ENCODE measurements at places on chromosomes 6 and 20.

DNA sequence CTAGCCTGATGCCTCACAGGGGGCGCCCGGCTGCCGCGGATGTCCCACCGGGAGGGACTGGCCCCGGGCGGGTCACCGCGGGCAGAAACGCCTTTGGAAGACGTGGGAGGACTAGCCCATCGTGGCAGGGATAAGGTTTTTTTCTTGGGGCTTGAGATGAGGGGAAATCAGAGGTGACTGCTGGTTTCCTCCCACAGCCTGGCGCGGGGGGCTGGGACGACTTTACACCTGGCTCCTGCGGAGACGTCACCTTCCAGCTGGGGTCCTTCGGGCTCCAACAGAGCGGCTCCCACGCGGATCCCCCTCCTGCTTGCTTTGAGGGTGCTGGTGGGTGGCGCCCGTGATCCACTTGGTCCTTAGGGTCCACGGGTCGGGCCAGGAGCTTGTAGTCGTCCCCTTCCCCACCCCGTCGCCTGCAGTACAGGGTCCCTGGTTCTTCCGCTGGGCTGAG is 11.4 kb downstream of the ULBP3 start:
- no peak for DNase-seq

GRCh38 chr6:34917626-34918285 is 28.7 kb downstream of the ANKS1A start:
- no peak for DNase-seq

DNA sequence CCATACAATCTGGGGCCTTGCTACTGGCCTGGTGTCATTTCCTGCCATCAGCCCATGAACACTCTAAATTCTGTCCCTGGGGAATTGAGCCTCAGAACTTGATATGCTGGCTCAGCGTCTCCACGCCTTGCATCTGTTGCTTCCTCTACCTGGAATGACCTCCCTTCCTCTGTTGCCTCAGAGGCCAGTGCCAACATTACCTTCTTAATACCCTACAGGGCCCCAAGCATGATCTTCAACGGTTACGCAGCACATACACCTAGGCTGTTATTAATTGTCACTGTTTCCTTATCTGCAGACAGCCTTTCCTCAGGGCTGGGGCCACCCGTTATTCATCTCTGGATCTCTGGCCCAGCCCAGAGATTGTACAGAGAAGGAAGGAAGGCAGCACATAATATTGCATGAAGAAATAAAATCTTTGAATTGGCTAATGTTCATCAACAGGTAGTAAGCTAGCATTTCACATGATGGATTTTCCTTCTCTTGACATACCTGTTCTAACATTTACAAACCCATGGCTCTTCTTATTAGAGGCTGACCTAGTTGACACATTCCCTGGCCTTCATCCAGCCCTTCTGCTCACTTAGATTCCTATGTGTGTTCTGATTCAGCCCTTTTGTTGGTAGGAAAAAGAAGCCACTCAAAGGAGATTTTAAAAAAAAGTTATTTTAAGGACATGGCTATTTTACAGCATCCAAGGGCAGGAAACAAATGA is 8.4 kb upstream of the RNF182 start:
- DNase-seq, result no peak

DNA sequence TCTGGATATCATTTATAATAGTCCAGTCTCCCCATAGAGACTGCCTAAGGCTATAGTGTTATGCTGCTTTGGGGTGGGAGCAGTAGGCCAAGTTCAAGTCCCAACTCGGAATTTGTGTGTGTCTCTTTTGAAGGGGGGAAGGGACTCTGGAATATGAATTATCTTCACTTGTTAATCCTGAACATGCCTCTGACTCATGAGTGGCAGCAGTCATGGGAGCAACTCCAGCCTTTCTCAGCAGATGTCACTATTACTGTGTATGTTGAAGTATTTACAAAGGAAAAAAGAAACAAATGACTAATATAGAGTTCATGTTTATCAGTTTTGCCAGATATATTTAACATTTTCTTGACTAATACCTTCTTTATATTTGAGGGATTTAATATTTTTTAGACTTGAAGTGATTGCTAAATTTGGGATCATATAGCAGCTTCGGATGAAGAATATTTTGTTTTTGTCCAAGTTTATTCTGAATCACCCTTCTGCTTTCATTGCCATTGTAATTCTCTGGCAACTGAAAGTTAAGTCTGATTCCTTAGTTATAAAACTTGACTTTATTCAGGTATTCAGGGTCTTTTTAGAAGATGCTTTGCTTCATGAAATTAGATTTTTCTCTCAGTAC is 23.4 kb downstream of the FAM217A start:
- no peak for DNase-seq

- no peak for DNase-seq
These were observed 11.3 kb downstream of the NT5E start for GRCh38 chr6:85460921-85461797.

DNA sequence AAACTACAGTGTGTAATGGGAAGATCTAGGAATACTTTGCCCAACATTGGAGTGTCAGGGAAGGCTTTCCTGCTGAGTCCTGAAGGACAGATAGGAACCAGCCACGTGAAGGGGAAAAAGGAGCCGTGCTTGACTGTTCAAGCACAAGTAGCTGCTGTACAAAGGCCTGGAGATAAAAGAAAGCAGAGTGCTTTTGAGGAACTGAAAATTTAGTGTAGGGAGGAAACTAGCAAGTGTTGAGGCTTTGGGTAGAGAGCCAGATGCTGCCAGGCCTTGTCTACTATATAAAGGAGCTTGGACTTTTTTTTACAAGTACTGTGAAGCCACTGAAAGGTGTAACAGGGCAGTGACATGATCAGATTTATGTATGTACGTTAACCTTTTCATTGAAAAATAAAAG is 39.0 kb downstream of the DSE start:
- DNase-seq, result no peak

DNA sequence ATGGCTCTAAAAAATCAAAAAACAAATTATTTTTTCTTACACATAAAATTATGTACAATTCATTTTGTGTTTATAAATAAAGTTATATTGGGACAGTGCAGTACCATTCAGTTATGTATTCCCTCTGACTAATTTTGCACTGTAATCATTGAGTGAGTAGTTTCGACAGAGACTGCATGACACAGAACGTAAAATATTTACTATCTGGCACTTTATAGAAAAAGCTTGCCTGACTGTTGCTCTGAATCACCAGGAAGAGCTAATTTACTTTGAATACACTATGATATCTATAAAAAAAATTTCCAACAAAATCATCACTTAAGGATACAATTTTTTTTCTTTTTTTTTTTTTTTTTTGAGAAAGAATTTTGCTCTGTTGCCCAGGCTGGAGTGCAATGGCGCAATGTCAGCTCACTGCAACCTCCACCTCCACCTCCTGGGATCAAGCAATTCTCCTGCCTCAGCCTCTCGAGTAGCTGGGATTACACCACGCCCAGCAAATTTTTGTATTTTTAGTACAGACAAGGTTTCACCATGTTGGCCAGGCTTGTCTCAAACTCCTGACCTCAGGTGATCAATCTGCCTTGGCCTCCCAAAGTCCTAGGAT is 11.0 kb upstream of the KHDC1L start:
- DNase-seq, result no peak

DNA sequence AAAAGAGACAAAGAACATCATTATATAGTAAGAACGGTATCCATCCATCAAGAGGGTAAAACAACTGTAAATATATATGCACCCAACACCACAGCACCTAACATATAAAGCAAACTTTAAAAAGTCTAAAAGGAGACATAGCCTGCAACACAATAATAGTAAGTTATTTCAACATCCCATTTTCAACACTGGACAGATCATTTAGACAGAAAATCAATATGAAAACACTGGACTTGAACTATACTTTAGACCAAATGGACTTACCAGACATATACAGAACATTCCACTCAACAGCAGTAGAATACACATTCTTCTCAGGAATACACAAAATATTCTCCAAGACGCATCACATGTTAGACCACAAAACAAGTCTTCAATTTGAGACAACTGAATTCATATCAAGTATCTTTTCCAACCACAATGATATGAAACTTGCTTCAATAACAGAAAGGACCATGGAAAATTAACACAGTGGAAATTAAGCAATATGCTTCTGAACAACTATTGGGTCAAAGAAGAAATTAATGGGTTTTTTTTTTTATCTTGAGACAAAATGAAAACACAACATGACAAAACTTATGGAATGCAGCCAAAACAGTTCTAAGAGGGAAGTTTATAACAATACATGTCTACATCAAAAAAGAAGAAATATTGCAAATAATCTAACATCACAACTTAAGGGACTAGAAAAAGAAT is 23.9 kb upstream of the ASF1A start:
- no peak for DNase-seq

GRCh38 chr6:143361536-143362191 is 88.8 kb downstream of the ADAT2 start:
- DNase-seq, result no peak

GRCh38 chr20:57222631-57222950 is 43.9 kb downstream of the BMP7 start:
- no peak for DNase-seq

DNA sequence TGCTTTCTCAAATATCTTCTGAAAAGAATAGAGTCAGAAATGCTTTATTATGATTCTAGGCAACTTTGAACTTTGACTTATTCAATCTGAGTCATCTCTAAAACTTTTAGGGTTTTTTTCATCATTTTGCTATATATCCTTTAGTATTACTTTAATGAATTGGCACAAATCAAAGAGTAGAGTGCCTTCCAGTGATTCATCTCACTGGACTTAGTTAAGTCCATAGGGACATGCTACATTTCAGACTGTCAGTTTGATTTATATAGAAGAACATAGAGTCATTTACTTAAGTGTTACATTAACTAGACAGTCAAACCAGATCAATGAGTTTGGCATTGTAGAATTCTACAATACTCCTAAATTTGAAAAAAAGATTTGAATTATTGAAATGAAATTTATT is 1235.7 kb upstream of the MAP3K7 start:
- DNase-seq, result no peak

GRCh38 chr20:61387204-61387953 is 135.3 kb downstream of the CDH4 start:
- no peak for DNase-seq

DNA sequence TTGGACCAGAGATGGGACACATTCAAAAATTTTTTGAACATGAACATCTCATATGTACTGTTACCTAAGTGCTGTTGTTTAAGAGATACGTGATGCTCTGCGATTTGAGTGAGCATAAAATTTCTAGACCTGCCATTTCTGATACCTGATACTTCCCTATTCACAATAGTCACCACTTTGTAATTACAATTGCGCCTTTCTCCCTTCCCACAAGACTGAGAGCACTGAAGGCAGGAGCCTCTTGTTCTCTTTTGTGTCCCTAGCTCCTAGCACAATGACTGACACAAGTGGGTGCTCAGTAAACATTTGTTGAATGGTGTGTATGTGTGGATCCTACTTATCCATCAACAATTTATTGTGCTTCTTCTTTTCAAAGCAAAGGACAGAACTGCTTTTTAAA is 92.8 kb upstream of the TMEM30A start:
- no peak for DNase-seq

DNA sequence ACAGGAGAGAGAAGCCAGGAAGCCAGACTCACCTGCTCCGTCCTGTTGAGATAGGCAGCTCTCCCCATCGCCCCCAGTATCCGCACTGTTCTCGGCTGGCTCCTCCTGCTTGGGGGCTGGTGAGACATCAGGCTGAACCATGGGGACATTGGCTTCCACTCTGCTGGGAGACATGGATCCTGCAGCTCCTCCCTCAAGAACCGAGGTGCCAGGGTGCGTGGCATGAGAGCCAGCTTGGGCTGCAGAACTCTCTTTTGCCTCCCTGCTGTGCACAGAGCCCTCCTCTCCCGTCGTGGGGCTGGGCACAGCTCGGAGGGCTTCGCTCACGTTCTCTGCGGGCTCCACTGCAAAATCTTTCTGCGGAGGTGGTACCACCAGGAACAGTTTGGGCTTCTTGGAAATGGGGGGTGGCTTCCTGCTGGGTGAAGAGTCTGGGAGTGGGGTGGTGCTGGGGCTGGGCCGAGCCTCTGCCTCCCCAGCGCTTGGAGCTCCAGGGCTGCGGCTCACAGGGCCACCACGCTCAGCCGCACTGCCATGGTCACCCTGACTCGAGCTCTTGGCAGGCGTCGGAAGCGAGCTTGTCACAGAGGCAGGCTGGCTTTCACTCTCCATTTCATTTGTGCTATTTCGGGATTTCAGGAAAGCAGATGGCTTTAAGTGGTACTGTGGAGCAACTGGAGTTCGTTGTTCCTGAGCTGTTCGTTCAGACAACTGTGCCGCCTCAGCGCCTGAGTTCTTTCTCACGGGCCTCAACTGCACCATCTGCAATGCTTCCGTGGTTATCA is 26.5 kb downstream of the HEBP2 start:
- no peak for DNase-seq

- no peak for DNase-seq
These were observed 13.5 kb upstream of the PNRC1 start for GRCh38 chr6:89066940-89067646.

GRCh38 chr6:106785298-106785697 is 155.9 kb downstream of the QRSL1 start:
- no peak for DNase-seq

DNA sequence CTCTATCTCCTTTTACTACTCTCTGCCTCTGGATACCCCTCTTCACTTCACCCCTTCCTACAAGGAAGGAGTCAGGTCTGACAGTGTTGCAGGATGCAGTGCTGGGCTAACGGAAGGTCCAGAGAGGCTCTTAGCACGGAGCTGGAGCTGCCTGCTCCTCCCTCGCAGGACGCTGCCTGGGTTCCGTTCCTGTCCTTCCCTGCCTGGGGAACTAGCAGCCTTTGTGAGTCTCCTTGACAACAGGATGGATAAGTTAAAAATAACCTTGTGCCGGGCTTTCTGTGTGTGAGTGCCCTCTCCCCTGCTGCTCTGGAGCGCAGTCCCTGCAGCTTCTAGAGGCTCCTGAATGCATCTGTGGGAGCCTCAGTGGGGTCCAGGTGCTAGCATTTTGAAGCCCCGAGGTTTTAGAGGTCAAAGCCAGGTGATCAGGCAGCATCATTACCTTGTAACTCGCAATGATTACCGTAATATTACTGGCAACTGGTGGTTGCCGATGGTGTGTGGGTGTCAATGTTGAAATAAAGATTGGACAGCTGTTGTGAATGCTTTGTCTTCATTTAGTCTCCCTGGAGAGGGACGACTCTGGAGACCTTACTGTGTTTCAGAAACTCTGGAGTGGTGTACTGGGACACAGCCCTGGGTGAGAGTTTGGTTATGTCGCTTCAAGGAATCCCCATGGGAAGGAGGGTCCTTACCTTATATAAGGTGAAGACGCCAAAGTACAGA is 44.4 kb downstream of the CDS2 start:
- DNase-seq, result no peak

GRCh38 chr6:43496370-43497128 is 13.6 kb downstream of the LRRC73 start:
- DNase-seq, result no peak

- DNase-seq, result no peak
These were observed 158.9 kb downstream of the SMOC2 start for GRCh38 chr6:168599769-168600330.

GRCh38 chr6:132887204-132887603 is 72.8 kb downstream of the RPS12 start:
- no peak for DNase-seq

- DNase-seq, result no peak
These were observed 27.8 kb upstream of the GFRAL start for GRCh38 chr6:55299286-55299985.

DNA sequence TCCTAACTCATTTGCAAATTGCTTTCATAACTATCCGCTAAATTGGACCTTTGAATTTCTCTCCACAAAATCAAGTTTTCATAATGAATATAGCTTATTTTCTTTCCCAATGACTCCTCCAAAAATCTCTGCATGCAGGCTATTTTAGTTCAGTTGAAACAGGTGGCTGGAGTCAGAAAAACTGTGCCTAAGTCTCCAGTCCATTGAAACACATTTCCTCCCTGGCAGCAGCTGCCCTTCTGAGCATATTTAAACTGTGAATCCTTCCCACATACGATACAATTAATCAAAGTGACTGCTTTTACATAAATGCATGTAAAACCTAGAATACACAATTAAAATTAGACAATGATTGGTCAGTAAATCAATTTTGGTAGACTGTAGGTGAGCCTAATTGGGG is 344.6 kb upstream of the MARCKS start:
- DNase-seq, result no peak

Data from bone marrow (tissue), 2 donors.